SK-N-SH (cell line): ENCODE measurements at places on chromosomes 12 and 14. TPM values are rescaled to one million over a fixed set of nuclear protein-coding genes. Genes with fewer than 3 reads are reported as not detected.

CFAP54 gene
- polyA plus RNA-seq, result 0.87 and 1.1 TPM in 2 replicates

CATSPERB gene
- polyA plus RNA-seq, result 0.08 and 0.10 TPM in 2 replicates

ANGEL1 gene
- 14.1 and 20.7 TPM in 2 replicates for polyA plus RNA-seq

PLEK2 gene
- polyA plus RNA-seq, result 0.11 and 0.56 TPM in 2 replicates

PIANP gene
- polyA plus RNA-seq, result 5.9 and 9.9 TPM in 2 replicates

GTF2A1 gene
- polyA plus RNA-seq, result 7.6 and 9.8 TPM in 2 replicates

CLEC9A gene
- polyA plus RNA-seq, result not detected in 2 replicates

IRAK3 gene
- not detected in 2 replicates for polyA plus RNA-seq

DNA sequence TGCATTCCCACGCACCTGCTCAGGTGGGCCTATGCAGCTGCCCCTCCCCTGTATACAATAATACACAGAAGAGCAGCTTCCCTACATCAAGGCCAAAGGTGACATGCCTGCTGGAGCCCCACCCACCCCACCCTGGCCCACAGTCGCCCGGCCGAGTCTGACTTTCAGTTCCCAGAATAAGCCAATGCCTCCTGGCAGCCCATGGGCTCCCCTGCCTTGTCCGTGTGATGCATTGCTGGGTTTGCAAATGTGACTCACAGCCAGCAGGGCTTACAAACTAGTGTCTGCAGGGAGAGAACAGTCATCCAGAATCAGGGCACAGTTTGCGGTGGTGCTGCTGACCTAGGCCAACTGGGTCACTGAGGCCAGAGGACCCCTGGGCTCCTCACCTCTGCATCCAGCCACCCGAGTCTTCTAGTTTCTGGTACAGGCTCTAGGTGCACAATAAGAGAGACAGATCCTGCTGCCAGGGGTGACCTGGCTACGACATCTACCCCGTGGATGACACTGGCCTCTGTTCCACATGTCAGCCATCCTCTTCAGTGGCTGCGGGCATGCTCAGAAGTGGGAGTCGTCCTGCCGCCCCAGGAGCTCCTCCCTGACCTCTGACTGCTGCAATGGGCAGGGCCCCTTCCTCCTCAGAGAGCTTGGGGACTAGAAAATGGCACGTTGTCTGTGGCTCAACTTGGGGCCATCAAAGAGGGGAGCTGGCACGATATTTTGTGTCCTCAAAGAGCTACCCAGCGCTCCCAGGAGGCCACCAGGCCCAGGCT is 84.5 kb downstream of the CHGA start:
- H3K36me3 ChIP-seq, result no peaks in the 10 kb centered on the region
- H3K27me3 ChIP-seq, result no peaks in the 10 kb centered on the region
- H3K4me1 ChIP-seq, result peaks cover 19% of the 10 kb centered on the region

DNA sequence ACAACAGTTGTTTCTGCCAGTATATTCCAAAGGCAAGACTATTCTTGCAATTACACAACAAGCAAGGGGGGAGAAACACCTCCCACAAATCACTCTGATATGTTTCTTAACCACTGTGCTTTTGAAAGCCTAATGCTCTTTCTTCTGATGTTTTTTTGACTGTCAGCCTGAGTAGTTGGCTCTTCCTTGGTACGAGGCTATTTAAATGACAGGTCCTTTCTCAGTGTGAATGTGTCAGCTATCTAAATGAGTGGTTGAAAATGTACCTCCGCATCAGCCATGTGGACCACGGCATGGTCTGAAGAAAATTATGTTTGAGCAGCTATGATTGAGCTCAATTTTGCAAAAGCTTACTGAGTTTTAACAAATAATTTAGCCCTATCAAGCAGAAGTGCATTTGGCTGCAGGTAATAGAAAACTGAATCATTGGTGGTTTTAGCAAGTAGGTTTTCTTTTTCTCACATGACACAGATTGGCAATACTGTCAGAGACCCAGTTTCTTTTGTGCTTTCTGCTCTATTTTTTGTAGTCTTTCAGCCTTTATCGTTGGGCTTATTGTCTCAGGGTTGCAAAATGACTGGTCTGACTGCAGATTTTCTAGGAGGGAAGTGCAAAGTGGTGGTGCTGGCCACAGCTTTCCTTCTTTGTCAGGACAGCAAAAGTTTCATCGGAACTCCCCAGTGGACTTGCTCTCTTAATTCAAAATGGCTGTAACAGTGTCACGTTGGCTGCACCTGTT is 162.8 kb downstream of the RGS6 start:
- H3K4me3 ChIP-seq, result no peak overlapping the region
- no peak overlapping the region for H3K27ac ChIP-seq
- no peak for DNase-seq
- no peaks in the 10 kb centered on the region for H3K36me3 ChIP-seq
- no peaks in the 10 kb centered on the region for H3K4me1 ChIP-seq

GRCh38 chr14:76456891-76457586 is 81.1 kb downstream of the ESRRB start:
- H3K27me3 ChIP-seq, result no peaks in the 10 kb centered on the region
- H3K4me1 ChIP-seq, result no peaks in the 10 kb centered on the region
- no peak overlapping the region for H3K4me3 ChIP-seq
- no peak overlapping the region for H3K27ac ChIP-seq

GRCh38 chr12:130043685-130044406 is 118.4 kb upstream of the FZD10 start:
- no peak overlapping the region for H3K4me3 ChIP-seq
- no peaks in the 10 kb centered on the region for H3K4me1 ChIP-seq
- no peak overlapping the region for H3K27ac ChIP-seq
- no peaks in the 10 kb centered on the region for H3K27me3 ChIP-seq
- DNase-seq, result no peak

DNA sequence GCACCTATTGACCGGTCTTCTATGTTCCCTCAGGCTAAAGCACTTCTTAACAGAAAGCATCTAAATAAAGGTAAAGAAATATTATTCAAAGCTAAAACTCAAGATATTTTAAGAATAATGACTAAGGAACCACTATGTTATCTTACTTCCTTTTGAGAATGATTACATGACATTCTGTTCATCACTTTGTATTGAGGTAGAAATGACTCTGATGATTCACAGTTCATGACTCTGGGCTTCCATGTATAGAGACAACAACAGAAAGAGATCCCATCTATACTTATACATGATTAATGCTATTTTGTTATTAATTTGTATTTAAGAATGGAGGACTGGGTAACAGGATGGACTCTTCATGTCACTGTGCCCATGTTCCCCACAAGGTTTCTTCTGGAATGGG is 218.3 kb upstream of the OR4E1 start:
- H3K27ac ChIP-seq, result no peak overlapping the region
- H3K4me3 ChIP-seq, result no peak overlapping the region
- no peaks in the 10 kb centered on the region for H3K4me1 ChIP-seq
- H3K36me3 ChIP-seq, result no peaks in the 10 kb centered on the region

GRCh38 chr14:24195186-24196070 is at the start of gene TM9SF1:
Gene TM9SF1 (minus strand): TSS chr14:24195441. CDS start chr14:24195019, 422 bp downstream.
- H3K27me3 ChIP-seq, result no peaks in the 10 kb centered on the region
- peak; percentile 94 for DNase-seq
- H3K4me1 ChIP-seq, result peaks cover 11% of the 10 kb centered on the region; the same call in 1 of the 2 replicates
- peaks cover 15% of the 10 kb centered on the region; the same call in 1 of the 2 replicates for H3K36me3 ChIP-seq
- peak within 1 kb of the TSS; percentile 85 for H3K4me3 ChIP-seq

- peak; percentile 52 for DNase-seq
- H3K36me3 ChIP-seq, result peaks cover 67% of the 10 kb centered on the region
- H3K27me3 ChIP-seq, result no peaks in the 10 kb centered on the region
- H3K4me1 ChIP-seq, result no peaks in the 10 kb centered on the region
These were observed 10.9 kb downstream of the GATC start for GRCh38 chr12:120457133-120457532.

DNA sequence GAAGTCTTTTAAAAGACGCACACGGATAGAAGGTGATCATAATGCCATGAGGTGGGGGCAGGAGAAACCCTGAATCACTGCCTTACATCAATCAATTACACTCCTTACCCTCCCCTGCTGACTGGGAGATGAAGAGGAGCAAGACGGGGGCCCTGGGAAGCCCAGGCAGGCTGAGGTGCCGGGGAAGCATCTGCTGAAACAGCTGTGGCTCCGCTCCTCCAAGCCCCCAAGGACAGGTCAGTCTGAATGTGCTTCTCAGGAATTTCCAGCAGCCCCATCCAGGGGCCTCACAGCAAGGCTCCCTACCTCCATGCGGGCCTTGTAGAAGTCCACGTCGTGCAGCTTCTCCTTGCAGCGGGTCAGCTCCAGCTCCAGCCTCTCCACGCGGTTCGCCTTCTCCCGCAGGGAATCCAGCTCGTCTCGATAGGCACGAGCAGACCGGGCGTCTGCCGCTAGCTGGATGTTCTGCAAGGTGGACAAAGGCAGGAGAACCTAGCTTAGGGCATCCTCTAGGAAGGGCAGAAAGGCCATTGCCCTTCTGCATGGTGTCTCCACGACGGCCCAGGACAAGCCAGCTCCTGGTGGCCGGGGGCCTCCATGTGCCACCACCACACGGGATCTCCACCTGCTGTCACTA is 79.8 kb downstream of the CCDC88C start:
- H3K4me3 ChIP-seq, result no peak overlapping the region
- no peaks in the 10 kb centered on the region for H3K4me1 ChIP-seq
- no peak overlapping the region for H3K27ac ChIP-seq
- no peaks in the 10 kb centered on the region for H3K27me3 ChIP-seq
- DNase-seq, result no peak

DNA sequence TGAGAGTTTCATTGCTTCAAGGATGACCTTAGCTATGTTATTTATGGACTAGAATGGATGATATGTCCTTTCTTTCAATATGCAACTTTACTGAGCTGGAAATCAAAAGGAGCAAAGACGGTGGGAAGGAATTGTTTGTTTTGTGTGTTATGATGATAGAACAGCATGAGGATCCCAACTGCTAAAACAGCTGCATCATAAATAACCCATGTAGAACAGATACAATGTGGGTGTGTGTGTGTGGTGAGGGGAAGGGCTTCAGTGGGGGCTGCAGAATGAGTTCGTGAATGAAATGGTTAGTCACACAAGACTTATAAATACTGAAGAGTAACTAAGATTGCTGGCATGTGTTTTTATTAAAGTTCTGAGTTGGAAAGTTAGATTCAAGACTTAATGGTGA is 80.1 kb downstream of the DACT1 start:
- DNase-seq, result no peak
- no peaks in the 10 kb centered on the region for H3K36me3 ChIP-seq
- H3K4me3 ChIP-seq, result no peak overlapping the region
- H3K27ac ChIP-seq, result no peak overlapping the region
- H3K27me3 ChIP-seq, result no peaks in the 10 kb centered on the region
- H3K4me1 ChIP-seq, result peaks cover 13% of the 10 kb centered on the region

DNA sequence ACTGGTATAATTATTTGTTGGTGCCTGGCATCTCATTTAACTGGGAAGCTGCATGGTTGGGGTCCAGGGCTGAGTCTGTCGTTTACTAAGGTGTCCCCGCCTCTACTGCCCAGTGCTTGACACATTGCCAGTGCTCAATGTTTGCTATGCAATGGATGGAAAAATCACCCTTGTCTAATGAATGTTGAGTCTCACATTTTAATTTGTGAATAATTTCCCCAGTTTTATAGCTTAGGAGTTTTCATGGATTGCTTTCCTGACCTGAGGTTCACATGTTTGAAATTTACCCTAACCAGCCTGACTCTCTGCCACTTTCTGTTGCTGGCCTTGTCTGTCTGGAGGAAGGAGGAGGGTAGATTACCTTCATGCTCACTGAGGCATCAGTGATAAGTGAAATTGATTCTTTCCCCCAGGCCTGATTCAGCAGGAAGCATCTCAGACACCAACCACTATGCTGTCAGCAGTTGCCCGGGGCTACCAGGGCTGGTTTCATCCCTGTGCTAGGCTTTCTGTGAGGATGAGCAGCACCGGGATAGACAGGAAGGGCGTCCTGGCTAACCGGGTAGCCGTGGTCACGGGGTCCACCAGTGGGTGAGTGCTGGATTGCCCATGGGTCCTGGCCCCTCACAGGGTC is 2.4 kb downstream of the DHRS2 start:
- H3K27me3 ChIP-seq, result no peaks in the 10 kb centered on the region
- peak; percentile 36 for DNase-seq
- peaks cover 15% of the 10 kb centered on the region; the same call in 1 of the 2 replicates for H3K4me1 ChIP-seq
- no peaks in the 10 kb centered on the region for H3K36me3 ChIP-seq
- H3K27ac ChIP-seq, result no peak overlapping the region

DNA sequence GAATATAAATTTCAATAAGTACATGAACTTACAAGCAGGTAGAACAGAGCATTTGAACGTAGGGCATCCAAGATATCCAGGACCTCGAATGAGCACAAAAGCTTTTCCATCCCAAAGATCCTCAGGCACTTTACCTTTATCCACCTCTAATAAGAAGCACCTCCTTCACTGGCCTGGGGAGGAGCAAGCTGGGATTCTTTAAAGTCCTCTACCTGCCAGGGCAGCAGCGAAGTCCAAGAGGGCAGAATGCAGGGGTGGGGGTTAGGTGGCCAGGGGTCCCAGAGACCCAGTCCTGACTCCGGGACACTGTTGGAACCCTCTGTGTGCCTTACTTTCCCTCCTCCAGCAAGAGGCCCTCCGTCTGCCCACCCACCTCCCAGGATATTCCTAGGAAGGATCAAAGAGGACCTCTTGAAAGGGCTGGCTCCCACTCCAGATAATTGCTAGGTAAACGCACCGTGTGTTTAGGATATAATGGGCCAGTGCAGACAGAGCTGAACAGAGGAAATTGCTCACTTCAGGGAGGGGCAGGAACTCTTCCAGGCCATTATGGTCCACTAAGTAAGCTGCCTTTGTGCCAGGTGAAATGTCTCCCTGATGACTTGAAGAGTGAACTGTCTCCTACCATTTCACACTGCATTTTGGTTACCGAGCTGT is 68.1 kb downstream of the TTC9 start:
- peaks cover 5% of the 10 kb centered on the region; the same call in 1 of the 2 replicates for H3K4me1 ChIP-seq
- no peak for DNase-seq
- H3K27me3 ChIP-seq, result no peaks in the 10 kb centered on the region

- H3K4me1 ChIP-seq, result peaks cover 2% of the 10 kb centered on the region; the same call in 1 of the 2 replicates
- no peak overlapping the region for H3K27ac ChIP-seq
- no peak overlapping the region for H3K4me3 ChIP-seq
- DNase-seq, result no peak
- H3K27me3 ChIP-seq, result no peaks in the 10 kb centered on the region
These were observed 4.6 kb upstream of the HIP1R start for GRCh38 chr12:122830517-122831214.

DNA sequence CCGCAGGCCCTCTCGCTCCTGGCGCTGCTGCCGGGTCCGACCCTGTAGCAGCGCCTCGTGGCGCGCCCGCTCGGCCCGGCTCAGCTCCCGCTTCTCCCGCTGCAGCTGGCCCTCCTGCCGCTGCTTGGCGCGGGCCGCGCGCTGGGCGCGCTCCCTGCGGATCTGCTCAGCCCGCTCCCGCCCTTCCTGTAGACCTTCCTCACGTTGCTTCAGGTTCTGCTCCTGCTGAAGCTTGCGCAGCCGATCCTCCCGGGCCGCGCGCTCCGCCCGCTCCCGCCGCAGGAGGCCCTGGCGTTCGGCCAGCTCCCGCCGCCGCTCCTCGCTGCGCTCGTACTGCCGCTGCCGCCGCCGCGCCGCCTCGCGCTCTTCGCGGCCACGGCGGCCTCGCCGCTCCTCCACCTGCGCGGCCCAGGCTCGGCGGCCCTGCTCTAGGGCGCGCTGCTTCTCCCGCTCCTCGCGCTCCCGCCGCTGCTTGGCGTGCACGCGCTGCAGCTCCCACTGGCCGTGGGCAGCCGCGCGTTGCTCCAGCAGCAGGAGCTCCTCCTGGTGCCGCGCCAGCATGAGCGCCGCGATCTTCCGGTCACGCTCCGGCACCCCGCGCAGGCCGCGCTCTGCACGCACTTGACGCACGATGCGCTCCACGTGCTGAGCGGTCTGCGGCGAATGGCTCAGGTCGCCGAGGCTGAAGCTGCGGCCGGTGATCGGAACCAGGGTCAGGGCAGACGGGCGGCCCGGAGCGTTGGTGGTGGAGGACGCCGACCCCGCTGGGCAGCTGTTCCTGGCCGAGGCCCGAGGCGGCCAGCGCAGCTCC is 2.4 kb downstream of the CCDC177 start:
- no peaks in the 10 kb centered on the region for H3K4me1 ChIP-seq
- H3K27ac ChIP-seq, result no peak overlapping the region
- peak; percentile 84 for DNase-seq
